Effector CD8-positive, alpha-beta T cell (primary cell): ENCODE measurements at places on chromosomes 1 and 21.

DNA sequence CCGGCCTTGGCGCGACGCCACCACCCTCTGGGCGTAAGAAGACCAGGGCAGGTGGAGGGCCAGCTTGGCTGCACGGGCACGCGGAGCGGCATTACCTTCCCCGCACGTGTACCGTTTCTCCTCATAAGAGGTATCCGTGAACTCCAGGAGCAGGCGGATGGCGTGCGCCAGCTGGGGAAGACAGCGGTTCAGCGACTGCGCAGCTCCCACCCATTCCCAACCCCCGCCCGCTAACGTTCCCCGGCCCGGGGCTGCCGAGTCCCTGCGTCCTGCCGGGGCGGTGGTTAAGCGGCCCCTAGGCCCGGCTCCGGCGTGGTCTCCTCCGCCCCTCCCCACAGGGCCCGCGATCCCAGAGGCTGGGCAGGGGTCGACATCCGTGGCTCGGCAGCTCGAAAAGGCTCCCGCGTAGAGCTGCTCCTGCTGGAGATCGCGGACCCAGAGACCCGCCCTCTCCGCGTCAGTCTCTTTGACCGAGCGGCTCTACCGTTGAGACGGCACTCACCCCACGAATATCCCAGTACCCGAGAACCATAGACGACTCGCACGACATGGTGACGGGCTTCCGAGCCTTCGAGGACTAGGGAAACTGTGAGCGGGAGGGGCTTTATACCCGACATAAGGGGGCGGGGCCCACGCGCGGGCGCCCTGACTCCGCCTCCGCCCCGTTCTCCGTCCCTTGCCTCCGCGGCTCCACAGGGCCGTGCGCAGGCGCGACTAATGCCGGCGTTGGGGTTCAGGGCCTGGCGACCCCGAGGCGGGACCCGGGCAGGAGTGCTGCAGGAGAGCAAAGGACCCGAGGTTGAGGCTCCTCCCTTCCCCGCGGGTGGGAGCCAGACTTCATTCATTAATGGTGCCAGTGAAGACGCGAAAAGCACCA lies 862 bp downstream of the GSTM3 start:
- peak; percentile 86 for DNase-seq

DNA sequence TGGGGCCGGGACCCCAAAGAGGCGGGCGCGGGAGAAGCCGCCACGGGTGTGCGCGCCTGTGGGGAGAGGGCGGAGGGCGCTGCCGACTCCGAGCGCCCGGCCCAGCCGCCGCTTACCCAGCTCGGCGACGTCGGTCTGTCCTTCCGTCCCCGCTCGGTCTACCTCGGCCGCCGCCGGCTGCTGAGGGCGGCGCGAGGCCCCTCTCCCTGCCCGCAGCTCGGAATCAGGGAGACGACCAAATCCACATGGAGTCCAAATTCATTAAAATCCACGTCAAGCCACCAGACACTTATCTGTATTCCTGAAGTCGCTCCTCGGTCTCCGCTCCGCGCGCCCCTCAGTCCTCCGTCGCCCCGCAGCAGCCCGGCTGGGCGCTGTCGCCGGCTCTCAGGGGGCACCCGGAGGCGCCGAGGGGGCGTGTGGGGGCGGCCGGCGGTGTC lies 637 bp downstream of the PLXNA2 start:
- DNase-seq: no peak

GRCh38 chr1:104745875-104746274 lies 996.2 kb downstream of the AMY1C start:
- no peak for DNase-seq

DNA sequence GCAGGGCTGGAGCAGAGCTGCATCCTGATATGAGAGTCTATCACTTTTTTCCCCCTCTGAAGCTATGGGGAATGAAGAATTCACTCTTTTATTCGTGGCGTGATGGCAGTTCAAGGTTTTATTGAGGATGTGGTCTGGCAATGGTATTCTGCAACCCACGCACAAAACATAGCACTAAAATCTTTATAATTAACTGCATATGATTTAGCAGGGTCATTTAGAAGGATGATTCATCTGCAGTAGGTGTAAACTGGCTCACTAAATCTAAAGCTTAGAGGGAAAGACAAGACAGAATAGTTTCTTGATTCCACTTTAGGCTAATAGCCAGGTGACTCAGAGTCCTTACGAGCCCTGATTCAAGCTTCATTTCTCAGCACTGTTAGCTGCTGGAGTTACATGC lies 25.0 kb upstream of the CHRM3 start:
- DNase-seq: no peak

DNA sequence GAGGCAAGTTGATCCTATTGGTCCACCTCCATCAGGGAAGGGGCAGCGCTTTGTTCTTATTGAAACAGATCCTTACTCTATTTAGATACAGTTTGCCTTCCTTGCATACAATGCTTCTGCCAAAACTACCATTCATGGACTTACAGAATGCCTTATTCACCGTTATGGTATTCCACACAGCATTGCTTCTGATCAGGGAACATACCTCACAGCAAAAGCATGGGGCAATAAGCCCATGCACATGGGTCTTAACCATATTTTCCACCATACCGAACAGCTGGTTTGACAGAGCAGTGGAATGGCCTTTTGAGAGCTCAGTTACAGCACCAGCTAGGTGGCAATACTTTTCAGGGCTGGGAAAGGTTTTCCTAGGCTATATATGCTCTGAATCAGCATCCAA lies 544.8 kb upstream of the ADGRL4 start:
- no peak for DNase-seq

- no peak for DNase-seq
Measured at GRCh38 chr1:233025157-233025556, 74.7 kb downstream of the NTPCR start.

GRCh38 chr1:41856944-41857285 lies 61.8 kb downstream of the HIVEP3 start:
- no peak for DNase-seq

- DNase-seq: no peak
Measured at GRCh38 chr1:198622001-198622400, 16.8 kb upstream of the PTPRC start.

GRCh38 chr1:111332190-111332589 lies 41.5 kb downstream of the CHIA start:
- no peak for DNase-seq

DNA sequence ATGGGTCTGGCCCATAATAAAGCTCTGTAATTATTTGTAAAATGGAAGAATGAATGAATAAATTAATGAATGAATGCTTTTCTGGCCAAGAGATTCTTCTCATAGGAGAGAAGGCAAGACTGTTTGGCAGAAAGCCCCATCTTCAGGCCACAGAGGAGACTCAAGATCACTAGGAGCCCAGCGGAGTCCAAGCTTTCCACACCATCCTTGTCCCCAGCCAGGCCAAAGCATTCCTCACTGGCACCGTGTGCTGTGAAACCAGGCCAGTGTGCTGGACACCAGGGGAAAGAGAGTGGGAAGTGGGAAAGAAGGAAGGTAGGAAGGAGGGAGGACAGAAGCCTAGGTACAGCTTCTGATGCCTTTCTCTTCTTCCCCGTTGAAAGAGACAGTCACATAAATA lies 86.4 kb downstream of the PLXNA2 start:
- DNase-seq: no peak

- no peak for DNase-seq
Measured at GRCh38 chr1:59062743-59063142, 234.2 kb upstream of the FGGY start.

DNA sequence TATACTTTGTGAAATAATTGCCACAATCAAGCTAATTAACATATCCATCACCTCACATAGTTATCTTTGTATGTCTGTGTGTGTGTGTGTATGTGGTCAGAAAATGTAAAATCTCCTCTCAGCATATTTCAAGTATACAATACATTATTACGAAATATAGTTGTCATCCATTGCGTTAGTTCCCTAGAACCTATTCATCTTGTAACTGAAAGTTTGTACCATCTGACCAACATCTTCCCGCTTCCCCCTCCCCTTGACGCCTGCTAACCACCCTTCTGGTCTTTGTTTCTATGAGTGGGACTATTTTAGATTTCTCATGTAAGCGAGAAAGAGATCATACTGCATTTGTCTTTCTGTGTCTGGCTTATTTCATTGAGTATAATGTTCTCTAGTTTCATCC lies 455.3 kb downstream of the KCNT2 start:
- DNase-seq: no peak

DNA sequence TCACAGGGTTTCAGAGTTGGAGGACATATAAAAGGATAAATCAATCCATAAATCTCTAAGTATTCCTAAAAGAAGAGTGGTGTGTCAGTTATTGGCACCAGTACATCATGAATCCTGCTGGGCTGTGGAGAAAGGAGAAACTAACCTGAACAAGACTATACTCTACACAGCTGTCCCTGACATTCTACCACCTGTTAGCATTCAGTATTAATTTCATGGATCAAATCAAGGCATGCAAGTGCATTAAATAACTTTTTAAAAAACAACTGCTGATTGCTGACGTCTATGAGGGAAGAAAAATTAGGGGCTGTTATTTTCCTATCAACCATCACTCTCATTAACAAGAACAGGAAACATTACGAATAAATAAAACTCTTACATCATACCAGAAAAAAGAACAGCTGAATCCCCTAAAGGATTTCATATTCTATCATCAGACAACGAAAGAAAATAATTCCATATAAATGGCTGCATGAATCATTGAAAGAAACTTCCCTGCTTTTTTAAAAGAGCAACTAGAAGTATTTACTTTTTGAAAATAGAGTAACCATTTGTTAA lies 121.7 kb downstream of the ATF6 start:
- DNase-seq: no peak

GRCh38 chr1:35692317-35692716 lies 26.4 kb downstream of the C1orf216 start:
- DNase-seq: no peak
